ENCODE measurements at places on chromosomes 16 and 17.

GRCh38 chr17:55177159-55177854 is 87.5 kb upstream of the HLF start:
- H3K4me3 ChIP-seq: no peak overlapping the region
- H3K36me3 ChIP-seq: peaks cover 6% of the 10 kb centered on the region
- H3K4me1 ChIP-seq: no peaks in the 10 kb centered on the region
- no peaks in the 10 kb centered on the region for H3K27me3 ChIP-seq

- peaks cover 22% of the 10 kb centered on the region for H3K36me3 ChIP-seq
- no peaks in the 10 kb centered on the region for H3K27me3 ChIP-seq
- H3K4me3 ChIP-seq: no peak overlapping the region
- no peak for DNase-seq
Measured at GRCh38 chr16:49632086-49632794, 223.7 kb downstream of the ZNF423 start.

DNA sequence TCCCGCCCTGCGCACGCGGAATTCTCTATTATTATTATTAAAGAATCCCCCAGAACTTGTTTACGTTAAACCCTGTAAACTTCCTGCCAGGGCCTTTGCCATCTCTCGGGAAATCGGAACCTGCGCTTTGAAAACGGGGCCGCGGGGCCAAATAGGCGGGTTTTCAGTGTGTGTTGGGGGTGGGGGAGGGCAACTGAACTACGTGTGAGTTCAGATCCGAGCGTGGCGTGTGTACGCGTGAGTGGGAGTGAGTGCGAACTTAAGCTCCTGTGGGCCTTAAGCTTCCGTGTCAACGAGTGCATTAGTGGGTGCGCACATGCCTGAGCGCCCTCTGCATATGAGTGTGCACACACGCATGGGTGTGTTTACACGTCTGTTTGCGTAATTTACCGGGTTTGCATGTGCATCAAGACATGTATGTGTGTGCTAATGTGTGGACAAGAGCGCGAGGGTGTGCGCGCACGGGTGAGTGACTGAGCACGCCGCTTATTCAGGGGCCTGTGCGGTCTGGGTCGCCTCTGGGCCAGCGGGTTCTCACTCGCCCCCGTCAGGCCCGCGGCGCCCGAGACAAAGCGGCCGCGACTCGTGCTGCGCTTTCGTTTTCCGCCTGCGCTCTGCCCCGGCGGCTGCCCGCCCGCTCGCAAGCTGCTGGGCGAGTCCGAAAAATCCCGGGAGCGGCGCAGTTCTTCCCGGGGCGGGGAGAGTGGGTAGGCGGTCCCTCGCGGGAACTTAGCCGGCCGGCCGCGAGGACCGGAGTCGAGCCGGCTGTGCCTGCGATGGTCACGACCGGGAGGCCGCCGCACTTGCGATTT is 1.2 kb upstream of the FOXF1 start:
- peak overlapping the region; percentile 75 for H3K4me3 ChIP-seq
- DNase-seq: no peak
- H3K27me3 ChIP-seq: peaks cover 21% of the 10 kb centered on the region
- H3K4me1 ChIP-seq: no peaks in the 10 kb centered on the region
- no peaks in the 10 kb centered on the region for H3K36me3 ChIP-seq

DNA sequence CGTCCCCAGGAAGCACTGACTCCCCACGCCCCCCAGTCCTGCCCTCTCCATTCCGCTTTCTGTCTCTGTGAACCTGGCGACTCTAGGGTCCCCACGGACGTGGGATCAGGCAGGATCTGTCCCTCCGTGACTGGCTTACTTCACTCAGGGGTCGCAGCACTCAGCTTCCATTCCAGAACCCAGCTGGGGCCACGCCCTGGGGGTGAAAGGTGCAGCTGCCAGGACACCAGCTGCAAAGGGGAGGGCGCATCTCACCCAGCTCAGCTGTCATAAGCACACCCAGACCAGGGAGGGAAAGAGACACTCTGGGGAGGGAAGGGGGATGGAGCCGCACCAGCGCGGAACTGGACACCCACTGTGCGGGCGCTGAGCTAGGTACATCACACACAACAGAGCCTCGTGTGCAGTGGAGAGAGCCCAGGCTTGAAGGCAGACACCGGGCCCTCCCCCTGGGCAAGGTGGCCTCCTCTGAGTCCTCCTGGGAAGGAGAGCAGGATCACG is 18.5 kb upstream of the HEXD start:
- no peak overlapping the region for H3K4me3 ChIP-seq
- H3K27ac ChIP-seq: no peak overlapping the region
- no peaks in the 10 kb centered on the region for H3K27me3 ChIP-seq
- peaks cover 48% of the 10 kb centered on the region for H3K36me3 ChIP-seq

DNA sequence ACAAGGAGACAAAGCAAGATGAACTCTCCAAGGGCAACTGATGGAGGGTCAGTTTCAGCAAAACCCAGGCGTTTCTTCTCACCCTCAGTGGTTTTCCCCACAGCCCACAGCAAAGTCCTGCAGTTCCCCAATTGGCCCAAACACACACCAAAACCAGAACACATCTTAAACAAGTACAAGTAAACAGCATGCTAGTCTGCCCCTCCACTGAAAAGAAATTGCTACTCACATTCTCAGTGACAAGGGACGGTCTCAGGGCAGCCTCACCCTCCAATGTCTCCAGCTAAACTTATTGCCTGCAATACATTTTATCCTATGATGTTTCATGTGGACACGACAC is 300.6 kb upstream of the IRX3 start:
- no peaks in the 10 kb centered on the region for H3K36me3 ChIP-seq
- H3K4me1 ChIP-seq: no peaks in the 10 kb centered on the region
- no peak overlapping the region for H3K4me3 ChIP-seq
- no peaks in the 10 kb centered on the region for H3K27me3 ChIP-seq
- DNase-seq: no peak

- no peak overlapping the region for H3K4me3 ChIP-seq
- DNase-seq: no peak
- H3K36me3 ChIP-seq: no peaks in the 10 kb centered on the region
- no peaks in the 10 kb centered on the region for H3K4me1 ChIP-seq
- no peaks in the 10 kb centered on the region for H3K27me3 ChIP-seq
- no peak overlapping the region for H3K27ac ChIP-seq
Measured at GRCh38 chr17:61862105-61862574, 1.2 kb downstream of the BRIP1 start.

GRCh38 chr16:28548306-28548802 is 5.4 kb upstream of the SGF29 start:
- H3K4me1 ChIP-seq: peaks cover 2% of the 10 kb centered on the region
- H3K4me3 ChIP-seq: no peak overlapping the region
- no peak for DNase-seq
- H3K27me3 ChIP-seq: no peaks in the 10 kb centered on the region
- H3K27ac ChIP-seq: no peak overlapping the region

GRCh38 chr17:71296005-71296404 is 824.8 kb upstream of the SOX9 start:
- no peak for DNase-seq
- no peaks in the 10 kb centered on the region for H3K27me3 ChIP-seq
- H3K36me3 ChIP-seq: no peaks in the 10 kb centered on the region
- H3K4me1 ChIP-seq: no peaks in the 10 kb centered on the region
- H3K27ac ChIP-seq: no peak overlapping the region

DNA sequence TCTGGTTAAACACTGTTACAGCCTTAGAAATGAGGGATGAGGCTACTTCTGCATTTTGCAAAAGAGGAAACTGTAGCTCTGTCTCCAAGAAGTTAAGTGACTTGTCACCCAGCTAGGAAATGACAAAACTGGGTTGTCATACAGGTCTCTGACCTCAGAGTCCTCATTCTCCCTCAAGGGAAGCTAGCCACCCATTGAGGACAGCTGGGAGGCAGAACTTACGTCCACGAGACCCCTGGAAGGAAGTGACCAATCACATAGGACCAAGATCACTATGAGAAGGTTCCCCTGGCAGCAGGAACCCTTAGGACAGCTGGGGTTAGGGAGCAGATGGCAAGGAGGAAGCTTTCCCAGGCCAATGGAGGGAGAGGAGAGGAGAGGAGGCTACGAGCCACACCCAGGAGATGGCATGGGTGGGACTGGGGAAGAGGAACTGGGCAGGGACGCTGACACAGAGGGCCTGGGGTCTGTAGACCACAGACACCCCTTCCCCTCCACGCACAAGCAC is 11.2 kb downstream of the METTL22 start:
- H3K4me3 ChIP-seq: no peak overlapping the region
- H3K4me1 ChIP-seq: no peaks in the 10 kb centered on the region
- no peaks in the 10 kb centered on the region for H3K27me3 ChIP-seq
- no peak overlapping the region for H3K27ac ChIP-seq
- DNase-seq: peak; percentile 69

GRCh38 chr16:72876981-72877373 is 171.0 kb downstream of the ZFHX3 start:
- H3K4me3 ChIP-seq: no peak overlapping the region
- no peaks in the 10 kb centered on the region for H3K27me3 ChIP-seq
- peak; percentile 52 for DNase-seq
- H3K36me3 ChIP-seq: no peaks in the 10 kb centered on the region
- H3K4me1 ChIP-seq: peaks cover 38% of the 10 kb centered on the region

- H3K4me3 ChIP-seq: no peak overlapping the region
- no peaks in the 10 kb centered on the region for H3K36me3 ChIP-seq
- no peaks in the 10 kb centered on the region for H3K27me3 ChIP-seq
- no peak for DNase-seq
Measured at GRCh38 chr16:77696149-77696548, 26.2 kb upstream of the NUDT7 start.

DNA sequence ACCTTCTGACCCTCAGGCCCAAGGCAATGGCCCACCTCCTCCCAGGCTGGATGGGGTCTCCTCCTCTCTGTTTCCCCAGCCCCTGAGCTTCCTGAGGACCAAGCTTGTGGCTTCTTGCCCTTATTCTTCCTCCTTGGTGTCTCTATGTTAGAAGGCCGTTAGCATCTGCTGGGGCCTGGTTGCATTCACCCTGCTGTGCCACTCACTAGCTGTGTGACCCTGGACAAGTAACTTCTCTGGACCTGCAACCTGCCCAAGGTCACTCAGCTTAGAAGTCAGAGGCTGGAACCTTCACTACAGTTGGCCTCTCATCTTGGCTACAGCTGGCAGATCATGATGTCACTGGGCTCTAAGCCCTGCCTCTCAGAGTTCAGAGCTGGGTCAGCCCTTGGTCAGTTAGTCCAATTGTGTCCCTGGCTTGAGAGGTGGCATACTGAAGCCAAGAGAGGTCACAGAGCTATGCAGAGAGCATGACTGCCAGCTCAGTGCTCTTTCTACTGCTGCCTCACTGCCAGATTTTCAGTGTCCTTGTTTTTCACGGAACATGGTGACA is 3.0 kb downstream of the MT2A start:
- no peaks in the 10 kb centered on the region for H3K36me3 ChIP-seq
- H3K27me3 ChIP-seq: no peaks in the 10 kb centered on the region
- H3K4me1 ChIP-seq: peaks cover 45% of the 10 kb centered on the region

DNA sequence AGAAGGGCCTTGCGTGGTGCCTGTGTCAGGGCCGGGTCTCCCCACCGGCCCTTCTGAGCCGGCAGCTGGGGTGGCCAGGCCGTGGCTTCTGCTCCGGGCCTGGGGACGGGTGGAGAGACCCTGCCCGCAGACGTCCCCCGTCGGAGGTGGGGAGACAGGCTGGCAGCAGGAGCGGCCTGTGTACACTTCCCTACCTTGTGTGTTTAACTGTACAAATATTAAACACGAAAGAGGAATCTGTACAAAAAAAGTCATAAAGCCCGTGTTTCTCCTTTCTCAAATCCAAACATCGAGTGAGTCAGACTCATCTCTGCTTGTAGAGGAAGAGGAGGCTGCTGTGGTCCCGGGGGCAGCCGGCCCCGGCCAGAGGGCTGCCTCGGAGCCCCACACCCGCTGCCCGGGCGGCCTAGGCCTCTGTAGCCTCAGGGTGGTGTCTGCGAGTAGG is 2.0 kb downstream of the CACNA1H start:
- H3K4me1 ChIP-seq: no peaks in the 10 kb centered on the region
- no peak for DNase-seq
- peak overlapping the region; percentile 94 for H3K27ac ChIP-seq
